ENCODE measurements at places on chromosomes 7 and 10.

- DNase-seq: no peak
Measured at GRCh38 chr7:6460990-6461584, 13.3 kb upstream of the DAGLB start.

- peak; percentile 3 for DNase-seq
Measured at GRCh38 chr10:60032723-60033122, 126.4 kb upstream of the CCDC6 start.

DNA sequence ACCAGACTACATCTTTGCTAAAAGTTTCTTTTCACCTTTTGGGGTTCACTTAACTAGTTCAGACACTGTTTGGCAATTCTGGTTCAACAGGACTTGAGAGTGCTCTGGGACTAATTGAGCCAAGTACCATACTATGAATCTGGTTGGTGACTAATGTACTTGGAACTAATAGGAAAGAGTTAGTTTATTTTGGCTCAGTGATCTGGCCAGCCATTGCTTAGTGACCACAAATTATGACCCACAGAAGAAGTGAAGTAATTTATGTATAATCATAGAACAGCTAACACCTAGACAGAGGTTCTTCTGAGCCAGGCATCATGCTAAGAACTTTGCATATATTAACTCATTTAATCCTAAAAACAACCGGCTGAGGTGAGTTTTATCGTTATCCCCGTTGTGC, 126.5 kb upstream of the JCAD start:
- DNase-seq: no peak

- no peak for DNase-seq
Measured at GRCh38 chr7:69739190-69739589, 140.9 kb downstream of the AUTS2 start.

DNA sequence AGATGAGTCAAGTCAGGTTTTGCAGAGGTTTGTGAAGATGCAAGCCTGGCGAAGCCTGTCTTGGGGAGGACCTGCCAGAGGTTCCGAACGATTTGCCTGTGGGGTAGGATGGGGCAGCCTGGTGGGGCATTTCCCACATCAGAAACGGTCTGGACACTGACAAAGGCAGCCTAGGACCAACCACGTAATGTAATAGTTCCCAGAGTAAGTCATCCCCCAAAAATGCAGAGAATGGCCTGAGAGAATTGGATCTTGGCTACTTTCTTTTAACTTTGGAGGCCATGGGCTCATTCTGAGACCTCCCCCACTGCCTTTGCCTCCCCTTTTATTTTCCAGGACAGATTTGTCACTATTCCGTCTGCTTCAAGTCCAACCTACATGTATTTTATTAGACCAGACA, 168.9 kb upstream of the SH2B2 start:
- DNase-seq: no peak

Measured in MG63 (cell line).